ENCODE measurements at places on chromosomes 12 and 14. TPM values are rescaled to one million over a fixed set of nuclear protein-coding genes. Genes with fewer than 3 reads are reported as not detected.

Gene CALCOCO1
- total RNA-seq: 39.2 TPM

Gene AMIGO2
- total RNA-seq: 0.21 TPM

Gene NUMB
- 23.5 TPM for total RNA-seq

Gene ADCY6
- total RNA-seq: 20.0 TPM

Gene PTPRO
- total RNA-seq: 29.7 TPM

Gene WSCD2
- total RNA-seq: 1.5 TPM

- ATAC-seq: no peak
These were observed 102.7 kb downstream of the DICER1 start for GRCh38 chr14:95054346-95055280.

- ATAC-seq: peak; percentile 58
These were observed 577 bp downstream of the DTX3 start for GRCh38 chr12:57604992-57605810.

DNA sequence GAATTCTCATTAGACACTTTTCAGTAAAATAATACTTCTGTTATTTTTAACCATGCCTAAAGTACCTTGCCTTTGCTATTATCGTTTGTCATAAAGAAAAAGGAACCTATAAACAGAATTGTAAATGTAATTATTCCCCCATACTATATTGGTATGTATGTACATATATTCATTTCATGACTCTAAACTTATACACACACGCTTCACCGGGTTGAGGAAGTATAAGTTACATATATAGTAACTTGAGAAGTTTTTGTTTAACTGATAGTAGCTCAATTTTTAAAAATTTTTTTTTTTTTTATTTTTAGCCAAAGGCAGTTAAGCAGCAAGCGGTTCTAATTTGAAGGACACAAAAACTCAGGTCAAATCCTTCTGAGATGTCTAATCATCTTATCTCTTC is 107.6 kb downstream of the PLEKHG7 start:
- ATAC-seq: no peak

DNA sequence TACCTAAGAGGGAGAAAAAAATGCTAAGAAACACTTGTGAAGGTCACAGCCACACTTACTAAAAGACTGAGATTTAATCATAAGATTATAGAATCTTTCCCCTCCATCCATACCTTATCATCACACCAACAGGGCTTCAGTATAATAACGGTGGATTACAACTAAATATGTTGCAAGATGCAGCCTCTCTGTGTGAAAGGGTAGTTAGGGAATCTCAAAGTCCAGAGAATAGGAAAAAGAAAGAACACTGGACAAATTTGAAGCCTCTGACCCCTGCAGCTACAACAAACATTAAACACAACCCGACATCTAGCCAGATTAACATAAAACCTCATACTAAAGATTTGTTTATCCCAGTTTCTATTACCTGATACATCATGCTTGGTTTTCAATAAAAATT is 181.0 kb downstream of the C12orf42 start:
- ATAC-seq: no peak

- no peak for ATAC-seq
These were observed 92.4 kb upstream of the TSPAN8 start for GRCh38 chr12:71250166-71250565.

GRCh38 chr14:65098586-65098985 is 3.7 kb downstream of the MAX start:
- ATAC-seq: no peak

DNA sequence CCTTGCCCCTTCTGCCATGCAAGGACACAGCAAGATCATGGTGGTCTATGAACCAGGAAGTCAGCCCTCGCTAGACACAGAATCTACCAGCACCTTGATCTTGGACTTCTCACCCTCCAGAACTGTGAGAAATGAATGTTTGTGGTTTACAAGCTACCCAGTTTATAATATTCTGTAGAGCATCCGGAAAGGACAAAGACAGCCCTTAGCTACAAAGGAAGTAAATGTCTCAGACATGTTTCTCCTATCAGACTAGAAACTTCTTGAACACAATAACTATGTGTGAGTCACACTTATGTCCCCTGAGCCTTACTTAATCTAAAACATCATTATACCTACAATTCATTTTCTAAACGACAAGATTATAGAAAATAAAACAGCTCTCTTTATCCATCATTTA is 176.7 kb downstream of the KLHL28 start:
- no peak for ATAC-seq

GRCh38 chr12:8609061-8609570 is 3.5 kb downstream of the AICDA start:
- no peak for ATAC-seq

GRCh38 chr14:51547260-51547659 is 104.5 kb upstream of the FRMD6 start:
- ATAC-seq: peak; percentile 77

DNA sequence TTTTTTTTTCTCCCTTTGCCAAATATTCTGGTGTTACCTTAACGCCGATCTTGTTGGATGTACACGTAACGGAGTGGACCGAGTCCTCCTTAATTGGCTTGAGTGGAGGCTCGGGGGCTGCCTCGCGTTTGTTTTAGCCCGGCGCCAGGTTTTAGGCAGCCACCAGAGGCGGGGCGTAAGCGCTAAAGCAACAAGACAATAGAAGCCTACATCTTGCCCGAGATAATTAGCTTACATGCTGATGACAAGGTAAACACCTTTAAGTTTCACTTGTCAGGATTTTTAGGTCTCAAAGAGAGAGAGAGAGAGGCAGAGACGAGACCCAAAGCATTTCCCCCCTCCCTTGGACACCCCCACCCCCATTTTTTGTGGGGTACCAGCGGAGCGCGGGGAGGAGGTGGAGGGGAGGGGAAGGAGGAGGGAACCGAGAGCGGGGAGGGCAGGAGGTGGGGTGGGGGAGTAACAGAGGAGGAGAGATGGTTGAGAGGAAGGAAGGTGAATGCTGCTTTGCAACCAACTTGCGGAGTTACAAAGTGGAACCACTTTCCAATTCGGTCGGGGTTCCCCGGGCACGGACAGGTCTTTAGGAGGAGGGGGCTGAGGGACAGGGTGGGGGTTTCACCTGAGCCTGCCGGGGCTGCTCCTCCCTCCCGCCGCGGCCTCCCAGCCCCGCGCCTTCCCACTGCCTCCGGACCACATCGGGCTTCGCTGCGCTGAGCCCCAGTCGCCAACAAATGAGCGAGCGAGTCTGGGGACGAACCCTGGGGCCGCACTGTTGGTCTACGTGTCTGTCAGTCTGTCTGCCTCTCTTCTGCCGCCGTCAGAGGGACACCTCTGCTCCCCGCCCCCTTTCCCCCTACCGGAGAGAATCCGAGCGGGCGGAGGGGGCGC is at the start of gene NKX2-1:
Gene NKX2-1 (minus strand): TSS at position 802 of the 891 bp plus-strand sequence. CDS start 103 bp downstream, at position 699.
- peak; percentile 21 for ATAC-seq

GRCh38 chr14:25034803-25035681 is 14.9 kb downstream of the STXBP6 start:
- no peak for ATAC-seq

DNA sequence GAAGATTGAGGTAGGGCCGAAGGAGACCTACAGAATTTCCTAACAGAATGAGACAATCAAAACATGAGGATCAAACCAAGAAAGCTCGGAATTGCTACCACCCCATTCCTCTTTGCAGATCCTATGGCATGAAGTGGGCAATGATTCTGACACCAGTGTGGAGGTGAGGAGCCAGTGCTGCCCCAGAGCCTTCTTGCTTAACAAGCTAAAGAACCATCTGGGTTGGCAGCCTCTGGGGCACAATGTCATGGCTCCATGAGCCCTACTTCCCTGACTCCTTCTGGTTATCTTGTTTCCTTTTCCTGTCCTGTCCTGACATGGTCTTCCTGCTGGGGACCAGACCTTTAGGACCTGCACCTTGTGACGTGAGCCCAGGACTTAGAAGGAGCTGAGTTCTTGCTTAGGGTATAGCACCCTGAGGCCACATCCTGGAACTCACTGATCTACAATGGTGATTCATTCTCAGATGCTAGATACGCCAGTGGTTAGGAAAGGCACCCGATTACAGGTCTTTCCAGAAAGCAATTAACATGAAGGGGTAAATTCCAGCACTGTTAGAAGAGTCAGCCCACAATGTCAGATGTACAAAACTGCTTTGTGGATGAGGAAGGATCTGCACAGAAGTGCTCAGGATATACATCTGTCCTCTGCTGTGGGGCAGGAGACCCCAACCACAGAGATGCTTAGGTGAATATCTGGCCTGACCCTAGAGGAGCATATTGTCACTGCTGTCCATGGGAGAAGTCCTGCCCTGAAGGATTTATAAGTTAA is 324.2 kb downstream of the ZFP36L1 start:
- ATAC-seq: no peak

- no peak for ATAC-seq
These were observed 218.3 kb upstream of the CRY1 start for GRCh38 chr12:107311682-107312081.

DNA sequence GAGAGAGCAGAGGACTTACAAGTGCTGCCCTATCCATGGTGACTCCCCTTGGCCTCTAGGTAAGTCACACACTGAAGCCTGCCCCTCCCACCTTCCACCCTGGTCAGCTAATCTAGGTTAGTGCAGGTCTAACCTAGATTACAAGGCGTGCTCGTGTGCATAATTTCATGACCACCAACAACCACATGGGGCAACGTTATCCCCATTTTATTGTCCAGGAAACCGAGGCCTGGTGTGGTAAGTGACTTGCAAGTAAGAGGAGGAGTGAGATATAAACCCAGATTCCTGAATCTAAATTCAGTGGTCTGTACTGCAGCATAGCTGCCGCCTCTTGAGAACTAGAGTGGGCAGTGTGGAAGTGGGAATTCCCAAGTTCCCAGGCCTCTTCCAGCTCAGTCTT is 171.1 kb downstream of the DAD1 start:
- no peak for ATAC-seq

DNA sequence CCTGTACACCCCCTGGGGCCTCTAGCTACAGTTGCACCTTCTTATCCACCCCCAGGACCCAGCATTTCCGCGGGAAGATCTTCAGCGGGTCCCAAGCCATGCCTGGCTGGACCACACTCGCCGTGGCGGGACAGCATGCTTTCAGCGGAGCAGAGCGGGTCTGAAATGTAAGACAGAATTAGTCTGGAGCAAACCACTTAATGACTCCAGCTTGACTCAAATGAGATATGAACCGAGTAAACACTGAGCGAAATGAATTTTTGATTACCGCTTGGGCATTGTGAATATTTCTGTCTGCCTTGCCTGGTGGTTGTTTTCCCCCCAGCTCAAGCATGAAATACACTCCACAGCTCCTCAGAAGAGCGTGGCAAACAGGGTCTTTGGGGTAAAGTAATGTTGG is 60.8 kb downstream of the SLC24A4 start:
- ATAC-seq: no peak
